ENCODE measurements at places on chromosomes 3 and 15.

- DNase-seq = no peak
These were observed 51.1 kb downstream of the POMGNT2 start for GRCh38 chr3:43054754-43055153.

- no peak for DNase-seq
These were observed 23.7 kb downstream of the ABHD2 start for GRCh38 chr15:89111961-89112340.

DNA sequence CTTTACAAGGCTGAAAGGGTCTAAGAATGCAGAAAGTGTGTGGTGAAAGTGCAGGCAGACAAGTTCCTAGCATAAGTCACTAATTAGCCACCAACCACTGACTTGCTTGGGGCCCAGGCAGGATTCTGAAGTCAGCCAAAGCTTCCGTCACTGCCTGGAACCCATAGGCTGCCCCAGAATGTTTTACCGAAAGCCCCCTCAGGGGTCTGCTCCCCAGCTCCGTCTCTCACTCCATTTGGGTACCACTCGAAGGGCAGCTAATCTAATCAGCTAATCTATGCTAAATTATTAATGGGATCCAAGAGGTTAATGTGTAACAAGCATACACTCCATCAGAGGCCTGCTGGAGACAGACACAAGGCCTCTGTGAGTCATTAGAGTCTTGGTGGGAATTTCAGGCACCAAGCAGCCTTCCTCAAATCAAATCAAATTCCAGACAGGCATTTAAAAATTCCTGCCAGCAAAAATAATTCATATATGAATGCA lies 13.2 kb downstream of the ADAMTS9 start:
- peak; percentile 36 for DNase-seq

- DNase-seq = no peak
These were observed 15.0 kb upstream of the SRP14 start for GRCh38 chr15:40053831-40054604.

DNA sequence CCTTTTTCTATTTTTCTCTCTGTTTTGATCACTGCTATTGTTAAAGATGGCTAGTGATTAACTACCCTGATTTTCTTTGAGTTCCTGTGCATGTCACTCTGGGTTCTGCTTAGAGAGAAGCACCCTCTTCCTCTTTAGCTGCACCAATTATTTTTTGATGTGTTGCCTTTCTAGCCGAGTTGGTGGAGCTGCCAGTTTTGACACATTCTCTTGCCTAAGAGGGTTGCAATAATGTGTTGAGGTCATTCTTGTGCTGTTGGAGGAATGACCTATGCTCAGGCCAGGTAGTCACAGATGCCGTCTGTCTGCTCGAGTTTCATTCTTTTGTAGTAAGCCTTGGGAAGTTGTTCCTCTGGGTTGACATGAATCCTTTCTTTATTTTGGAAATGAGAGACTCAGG lies 84.6 kb upstream of the DPH6 start:
- DNase-seq = no peak

DNA sequence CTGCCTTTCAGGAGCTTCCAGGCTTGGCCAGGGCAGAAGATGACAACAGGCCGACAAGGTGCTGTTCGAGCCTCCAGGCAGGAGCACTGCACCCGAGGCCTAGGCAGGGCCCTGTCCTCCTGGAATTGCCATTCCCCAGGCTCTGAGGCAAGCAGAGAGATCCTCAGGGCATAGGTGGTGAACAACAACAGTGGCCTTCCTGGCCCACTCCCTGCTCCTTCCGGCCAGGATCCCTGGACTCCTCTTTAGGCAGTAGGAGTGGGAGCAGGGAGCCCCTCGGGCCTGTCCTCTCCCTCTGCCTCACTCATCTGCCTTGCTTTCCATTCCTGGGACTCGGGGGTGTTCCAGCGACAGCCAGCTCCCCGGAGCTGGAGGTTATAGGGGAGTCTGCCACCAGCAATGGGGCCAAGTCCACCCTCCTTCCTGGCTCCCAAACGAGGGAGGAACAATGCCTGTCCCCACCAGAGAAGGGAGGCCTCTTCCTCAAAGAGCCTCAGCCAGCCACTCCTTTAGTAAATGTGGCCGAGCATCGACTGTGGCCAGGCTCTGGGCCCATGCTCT lies 135.0 kb downstream of the NUP210 start:
- no peak for DNase-seq

DNA sequence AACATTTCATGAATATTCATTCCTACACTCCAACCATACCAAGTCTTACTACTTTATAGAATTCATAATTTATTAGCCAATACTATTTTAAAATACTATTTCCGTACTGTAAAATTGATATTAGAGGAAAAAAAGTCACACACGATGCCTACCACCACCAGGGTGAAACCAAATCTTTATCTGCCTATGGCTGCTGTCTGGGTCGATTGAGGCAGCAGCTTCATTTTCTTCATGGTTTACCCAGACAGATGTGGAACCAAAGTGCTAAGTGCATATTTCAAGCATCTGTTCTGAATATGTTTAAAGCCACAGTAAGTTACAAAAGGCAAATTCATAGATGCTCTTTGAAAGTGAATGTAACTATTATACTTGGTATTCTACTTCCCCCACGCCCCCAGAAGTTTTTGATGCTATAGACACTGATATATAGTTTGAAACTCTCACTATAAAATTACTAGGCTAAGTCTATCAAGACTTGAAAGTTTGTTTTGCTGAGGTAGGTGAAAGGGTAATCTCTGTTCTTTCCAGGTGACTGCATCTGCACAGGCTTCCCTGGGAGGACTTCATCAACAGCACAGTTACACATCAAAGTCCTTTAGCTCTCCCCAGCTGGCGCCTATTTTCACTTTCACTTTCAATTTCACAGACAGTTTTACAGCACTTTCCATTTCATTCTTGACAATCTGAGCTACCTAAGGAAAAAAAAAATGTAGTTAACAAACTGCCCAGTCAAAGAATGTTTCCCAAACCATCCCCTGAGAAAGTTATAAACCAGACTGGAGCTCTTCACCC lies 113.9 kb downstream of the POLQ start:
- DNase-seq = peak; percentile 46

GRCh38 chr3:9808345-9809037 lies 1.6 kb upstream of the TTLL3 start:
- DNase-seq = peak; percentile 52

DNA sequence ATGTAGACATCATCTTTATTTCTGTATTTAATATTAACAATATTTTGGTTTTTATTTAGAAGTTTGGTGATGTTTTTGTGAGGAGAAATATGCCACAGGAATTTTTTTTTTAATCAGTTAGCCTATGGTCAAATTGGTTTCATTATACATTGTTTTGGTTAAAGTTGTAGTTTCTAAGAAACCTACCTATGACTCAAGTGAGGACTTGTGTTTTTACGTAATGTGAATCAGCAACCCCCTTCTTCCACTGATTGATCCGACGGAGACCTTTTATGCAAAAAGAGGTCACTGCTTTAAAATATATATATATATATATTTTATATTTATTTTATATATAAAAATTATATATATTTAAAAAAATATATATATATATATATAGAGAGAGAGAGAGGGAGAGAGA lies 698.1 kb downstream of the FHIT start:
- DNase-seq = no peak

- DNase-seq = no peak
These were observed 24.7 kb downstream of the KAT2B start for GRCh38 chr3:20064796-20065564.

- DNase-seq = no peak
These were observed 85.3 kb upstream of the MBNL1 start for GRCh38 chr3:152183473-152183872.

GRCh38 chr3:56845505-56845904 lies 43.8 kb upstream of the ARHGEF3 start:
- DNase-seq = peak; percentile 37

DNA sequence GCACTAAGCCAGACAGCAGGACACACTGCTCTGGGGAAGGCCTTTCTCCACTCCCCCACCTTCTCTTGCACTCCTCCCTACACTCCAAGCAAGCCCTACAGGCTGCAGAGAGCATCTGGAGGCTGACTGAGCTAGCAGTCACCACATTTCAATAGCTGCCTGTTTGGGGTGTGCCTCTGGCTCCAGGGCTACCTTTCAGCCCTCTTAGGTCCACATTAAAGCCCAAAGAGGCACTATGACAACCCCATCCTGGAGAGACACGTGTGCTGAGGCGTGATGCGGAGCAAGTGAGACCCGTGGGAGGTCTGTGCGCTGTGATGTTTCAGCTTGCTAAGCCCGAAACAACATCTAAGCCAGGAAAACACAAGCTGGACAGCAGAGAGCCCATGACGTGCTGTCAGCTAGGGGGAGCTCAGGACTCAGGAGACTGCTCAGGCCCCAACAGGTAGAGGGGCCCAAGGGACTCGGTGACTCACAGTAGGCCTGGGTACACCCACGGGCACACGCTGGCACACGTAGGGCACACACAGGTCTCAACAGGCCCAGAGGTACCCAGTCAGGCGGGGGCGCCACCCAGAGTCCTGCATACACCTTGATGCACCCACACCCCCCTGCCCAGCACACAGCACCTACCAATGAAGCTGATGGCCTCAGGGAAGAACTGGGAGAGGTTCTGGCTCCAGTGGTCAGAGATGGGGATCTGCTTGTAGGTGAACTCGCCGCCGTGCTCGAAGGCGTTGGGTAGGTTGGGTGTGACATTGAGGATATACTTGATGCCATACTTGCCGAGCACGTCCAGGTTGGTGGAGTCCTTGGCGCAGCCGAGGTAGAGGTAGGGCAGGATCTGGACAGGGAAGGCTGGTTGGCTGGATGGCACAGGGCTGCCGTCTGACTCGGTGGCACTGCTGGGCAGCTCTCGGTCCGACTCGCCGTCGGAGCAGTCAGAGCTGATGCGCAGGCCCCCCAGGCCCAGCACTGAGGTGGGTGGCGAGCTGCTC lies 2.8 kb downstream of the DUSP7 start:
- DNase-seq = peak; percentile 36

DNA sequence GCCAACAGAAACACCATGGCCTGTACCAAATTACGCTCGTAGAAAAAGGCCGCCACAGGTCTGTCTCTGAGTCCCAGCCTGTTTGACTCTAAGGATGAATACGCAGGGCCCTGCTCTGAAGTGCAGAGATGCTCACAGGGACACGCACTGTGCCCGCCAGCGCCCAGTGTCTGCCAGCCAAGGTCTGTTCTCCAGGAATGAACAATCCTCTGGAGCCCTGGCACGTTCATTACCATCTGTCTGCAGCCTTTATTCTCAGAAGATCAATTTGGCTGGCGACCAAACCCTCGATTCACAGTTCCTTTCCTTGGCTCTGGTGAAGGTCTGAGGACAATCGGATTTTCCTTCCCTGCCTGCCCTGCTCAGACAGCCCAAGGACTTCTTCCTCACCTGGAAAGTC lies 66.3 kb downstream of the NIPA2 start:
- no peak for DNase-seq

GRCh38 chr3:46904303-46905212 lies 27.0 kb downstream of the PTH1R start:
- no peak for DNase-seq

- DNase-seq = no peak
These were observed 12.8 kb downstream of the LYSMD2 start for GRCh38 chr15:51724673-51725072.

DNA sequence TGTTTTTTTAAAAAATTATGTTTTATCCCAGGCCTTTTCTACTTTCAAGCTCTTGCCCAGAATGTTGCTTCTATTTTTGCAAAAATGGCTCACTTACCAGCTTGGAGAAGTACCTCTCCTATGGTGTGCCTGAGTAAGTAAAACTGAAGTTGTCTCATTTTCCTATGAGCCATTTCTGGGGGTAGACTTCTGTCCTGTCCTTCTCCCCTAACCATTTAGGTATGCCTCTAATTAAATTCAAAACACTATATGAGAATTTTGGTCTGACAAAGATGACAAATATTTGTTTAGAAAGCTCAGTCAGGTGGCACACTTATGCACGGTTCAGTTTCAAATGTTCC lies 282.5 kb upstream of the ICE2 start:
- no peak for DNase-seq

GRCh38 chr3:157239082-157239704 lies 79.2 kb upstream of the CCNL1 start:
- peak; percentile 62 for DNase-seq

DNA sequence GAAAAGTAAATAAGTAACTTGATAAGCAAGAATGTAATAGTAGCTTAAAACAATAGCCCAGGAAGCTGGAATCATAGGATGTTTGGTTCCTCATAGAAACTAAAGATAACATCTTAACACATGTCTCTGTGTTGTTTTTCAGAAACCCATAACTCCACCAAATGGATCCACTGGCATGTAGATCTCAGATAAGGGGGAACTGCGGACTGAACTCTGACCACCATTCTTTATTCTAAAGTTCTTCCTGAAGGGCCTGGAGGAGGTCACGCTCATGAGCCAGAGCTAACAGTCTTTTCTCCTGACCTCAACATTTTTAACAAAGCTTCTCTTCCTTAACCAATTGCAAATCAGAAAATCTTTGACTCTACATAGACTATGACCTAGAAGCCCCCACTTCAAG lies 101.9 kb downstream of the SOX14 start:
- DNase-seq = no peak

DNA sequence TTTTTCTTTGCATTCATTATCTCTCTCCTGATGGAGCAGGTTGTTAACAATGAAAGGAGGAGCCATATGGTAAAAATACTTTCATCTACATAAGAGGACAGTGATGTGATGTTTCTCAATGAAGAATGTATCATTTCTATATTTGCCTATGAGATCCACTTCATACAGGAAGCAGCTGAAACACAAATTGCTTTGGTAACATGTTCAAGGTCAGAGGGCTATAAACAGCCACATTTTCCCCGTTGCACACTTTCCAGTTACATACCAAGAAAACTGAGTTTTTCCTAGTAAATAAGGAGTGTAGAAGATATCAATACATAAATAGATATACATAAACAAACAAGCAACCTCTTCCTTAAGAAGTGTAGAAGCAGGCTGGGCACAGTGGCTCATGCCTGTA lies 32.6 kb upstream of the GYG1 start:
- no peak for DNase-seq

- no peak for DNase-seq
These were observed 79.9 kb upstream of the ONECUT1 start for GRCh38 chr15:52870015-52870414.
